Hematopoietic multipotent progenitor cell treated with erythropoietin and hydrocortisone succinate and interleukin-3 and kit ligand, for 6 days (in vitro differentiated cells): ENCODE measurements at places on chromosomes 13 and 19.

DNA sequence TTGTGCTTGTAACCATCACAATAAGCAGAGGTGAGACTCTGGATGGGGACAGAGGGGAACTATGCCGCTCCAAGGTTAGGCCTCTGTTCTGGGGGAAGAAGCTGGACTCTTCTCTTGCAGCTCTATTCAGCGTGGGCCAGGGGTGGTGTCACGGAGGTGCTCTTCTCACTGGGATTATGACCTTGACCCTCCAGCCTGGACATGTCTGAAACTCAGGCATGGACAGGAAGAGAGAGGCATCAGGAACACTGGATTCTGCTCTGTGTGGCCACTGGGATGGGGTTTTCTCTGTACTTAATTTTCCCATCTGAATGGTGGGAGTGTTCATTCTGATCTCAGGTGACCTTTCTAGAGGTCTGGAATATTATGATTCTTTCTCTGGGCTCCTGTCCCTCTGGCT is 7.6 kb downstream of the MEGF8 start:
- DNase-seq = no peak

DNA sequence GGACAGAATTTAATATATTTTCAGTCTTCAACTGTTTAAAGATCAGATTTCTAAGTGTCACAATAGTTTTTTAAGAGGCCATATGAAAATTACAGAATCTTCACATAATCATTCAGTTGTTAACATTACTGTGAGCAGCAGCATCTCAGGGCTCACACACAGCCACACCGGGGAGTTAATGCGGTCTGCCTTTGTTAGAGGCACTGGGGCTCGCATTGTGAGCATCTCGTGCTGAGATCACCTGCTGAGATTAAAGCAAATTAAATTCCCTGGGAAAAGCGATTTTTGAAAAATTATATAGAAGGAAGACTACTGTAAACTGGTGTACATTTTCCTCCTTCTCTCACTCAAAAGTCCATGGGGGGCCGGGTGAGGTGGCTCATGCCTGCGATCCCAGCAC is 16.6 kb downstream of the GPR12 start:
- DNase-seq = no peak

GRCh38 chr13:37138926-37139325 is 33.5 kb upstream of the CSNK1A1L start:
- no peak for DNase-seq

DNA sequence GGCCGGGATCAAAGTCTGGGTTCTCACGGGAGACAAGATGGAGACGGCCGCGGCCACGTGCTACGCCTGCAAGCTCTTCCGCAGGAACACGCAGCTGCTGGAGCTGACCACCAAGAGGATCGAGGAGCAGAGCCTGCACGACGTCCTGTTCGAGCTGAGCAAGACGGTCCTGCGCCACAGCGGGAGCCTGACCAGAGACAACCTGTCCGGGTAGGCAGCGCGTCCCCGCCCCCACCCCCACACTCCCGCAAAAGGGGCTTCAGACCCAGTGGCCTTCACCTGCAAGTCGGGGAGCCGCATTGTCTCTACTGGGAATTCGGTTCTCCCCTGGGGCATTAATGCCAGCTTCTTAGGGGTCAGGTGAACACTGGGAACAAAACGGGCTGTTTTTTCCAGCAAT is 114.7 kb upstream of the MCF2L start:
- DNase-seq = no peak

- no peak for DNase-seq
Observed at GRCh38 chr13:24927810-24928404, 163.9 kb downstream of the RNF17 start.

DNA sequence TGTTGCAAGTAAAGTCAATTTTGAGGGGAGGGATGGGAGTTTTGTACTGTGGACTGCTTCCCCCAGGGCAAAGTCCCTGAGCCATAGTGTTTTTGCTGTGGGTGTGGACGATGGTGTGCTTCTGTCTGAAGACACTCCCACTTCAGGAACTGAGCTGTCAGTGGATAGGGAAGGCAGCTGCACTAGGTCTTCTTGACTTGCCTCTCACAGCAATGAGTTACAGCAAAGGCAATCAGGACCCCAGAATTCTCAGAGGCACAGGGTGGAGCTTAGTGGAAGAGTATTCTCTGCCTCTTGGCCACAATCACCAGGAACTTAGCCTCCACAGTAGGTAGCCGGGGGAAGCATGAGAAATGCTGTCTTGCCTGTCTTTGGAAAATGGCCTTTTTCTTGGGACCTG is 1416.6 kb upstream of the MIR17HG start:
- no peak for DNase-seq

GRCh38 chr13:91896547-91896946 is 498.1 kb downstream of the GPC5 start:
- DNase-seq = no peak

- peak; percentile 68 for DNase-seq
Observed at GRCh38 chr13:20197361-20197834, 4.7 kb upstream of the GJB2 start.

DNA sequence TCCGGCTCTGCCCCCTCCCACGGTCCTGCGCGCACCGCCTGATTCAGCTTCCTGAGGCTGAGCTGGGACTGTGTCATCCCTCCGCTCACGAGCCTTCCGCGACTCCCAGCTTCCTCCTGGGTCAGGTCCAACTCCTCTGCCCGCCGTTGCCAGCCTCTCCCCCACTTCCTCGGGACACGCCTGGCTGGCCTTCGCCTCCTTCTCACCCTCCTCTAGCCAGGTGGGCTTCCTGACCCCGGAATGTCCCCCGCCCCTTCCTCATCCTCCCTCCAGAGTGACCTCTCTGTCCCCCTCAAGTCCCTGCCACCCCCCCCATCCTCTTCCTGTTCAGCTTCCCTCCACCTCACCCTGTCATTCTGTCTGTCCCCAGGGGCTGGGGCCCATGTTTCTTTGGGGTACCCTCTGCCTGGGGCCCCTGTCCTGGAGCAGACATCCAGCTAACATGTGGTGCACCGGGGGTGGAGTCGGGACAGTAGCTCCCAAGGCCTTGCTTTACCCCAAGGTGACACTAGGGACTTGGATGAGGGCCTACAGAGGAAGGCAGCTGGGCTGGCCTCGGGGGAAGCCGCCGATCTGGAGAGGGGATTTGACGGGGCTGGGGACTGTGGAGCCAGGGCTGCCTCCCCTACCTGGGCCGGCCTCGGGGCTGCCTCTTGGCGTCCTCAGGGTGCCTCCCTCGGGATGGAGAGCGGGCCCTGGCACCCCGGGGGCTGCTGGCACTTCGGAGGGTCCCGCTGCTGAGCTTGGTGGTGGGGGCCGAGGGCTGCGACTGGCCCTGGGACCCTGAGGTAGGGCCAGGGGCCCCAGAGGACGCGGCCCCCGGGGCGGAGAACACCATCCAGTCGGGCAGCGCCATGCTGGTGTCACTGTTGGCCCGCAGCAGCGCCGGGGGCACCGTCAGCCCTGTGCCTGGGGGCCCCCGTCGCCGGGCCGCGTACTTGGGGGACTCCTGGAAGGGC is 16.5 kb downstream of the SHANK1 start:
- DNase-seq = no peak

GRCh38 chr13:105796081-105796480 is 739.4 kb downstream of the EFNB2 start:
- DNase-seq = no peak

- no peak for DNase-seq
Observed at GRCh38 chr19:45098521-45099466, 5.8 kb downstream of the PPP1R37 start.

DNA sequence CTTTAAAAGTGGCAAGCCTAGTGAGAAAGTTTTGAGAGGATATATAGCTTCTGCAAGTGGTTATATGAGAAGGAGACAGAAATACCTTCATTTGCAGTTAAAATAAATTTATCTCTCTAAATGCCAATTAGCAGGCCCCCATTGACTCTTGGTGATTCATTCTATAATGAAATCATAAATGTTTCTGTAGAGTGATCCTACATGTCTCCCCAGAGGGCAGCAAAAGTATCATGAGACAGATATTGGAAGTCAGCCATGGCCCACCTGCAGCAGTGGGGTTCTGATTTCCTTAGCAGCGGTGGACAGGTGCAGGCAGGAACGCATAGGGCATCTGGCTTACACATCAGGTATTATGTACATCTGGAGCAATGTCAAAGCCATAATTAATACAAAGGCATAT is 385.4 kb upstream of the SLC10A2 start:
- no peak for DNase-seq

- DNase-seq = no peak
Observed at GRCh38 chr19:39362682-39363657, 20.7 kb downstream of the SAMD4B start.

GRCh38 chr13:36086117-36086516 is 45.1 kb downstream of the DCLK1 start:
- DNase-seq = no peak

- no peak for DNase-seq
Observed at GRCh38 chr19:2813235-2814160, 6.2 kb upstream of the ZNF554 start.

DNA sequence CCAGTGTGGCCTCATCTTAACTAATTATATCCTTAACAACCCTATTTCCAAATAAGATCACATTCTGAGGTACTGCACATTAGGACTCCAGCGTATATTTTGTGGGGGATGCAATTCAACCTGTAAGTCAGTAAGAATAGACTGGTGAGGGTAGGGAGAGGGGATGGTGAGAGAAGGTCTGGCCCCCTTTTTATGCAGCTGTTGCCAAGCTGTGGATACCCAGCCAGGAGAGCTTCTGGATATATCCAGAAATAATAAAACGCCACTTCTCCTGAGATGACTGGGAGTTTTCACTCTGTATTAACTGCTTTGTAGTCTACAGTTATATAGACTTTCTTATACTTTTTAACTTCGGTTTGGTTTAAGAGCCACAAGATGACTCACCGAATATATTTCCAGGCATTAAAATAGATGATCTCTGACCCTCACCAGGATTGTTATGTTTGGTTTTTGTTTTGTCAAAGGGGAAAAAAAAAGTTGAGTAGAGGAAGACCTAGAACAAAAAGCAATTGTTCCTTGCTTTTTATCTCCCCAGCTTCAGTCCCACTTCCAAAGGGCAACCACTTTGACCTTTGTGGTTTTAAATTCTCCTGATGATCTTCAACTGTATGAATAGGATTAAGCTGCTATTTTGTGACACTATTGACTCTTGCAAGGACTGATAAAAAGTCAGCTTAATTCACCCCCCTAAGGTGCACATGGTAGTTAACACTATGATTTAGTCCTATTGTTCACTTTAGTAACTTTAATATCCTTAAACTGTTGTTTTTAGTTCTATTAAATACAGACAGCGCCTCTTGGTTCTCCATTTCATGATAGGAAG is 3.1 kb upstream of the NEK3 start:
- peak; percentile 28 for DNase-seq

- no peak for DNase-seq
Observed at GRCh38 chr13:51818276-51818675, 14.3 kb upstream of the DHRS12 start.
